GM20000 (cell line): ENCODE measurements at places on chromosomes 12 and 14.

- DNase-seq = no peak
Observed at GRCh38 chr12:48366131-48366530, 15.4 kb upstream of the ZNF641 start.

GRCh38 chr14:88911809-88912208, 87.4 kb downstream of the TTC8 start:
- DNase-seq = no peak

- DNase-seq = peak; percentile 25
Observed at GRCh38 chr12:17992002-17992656, 97.9 kb downstream of the RERGL start.

GRCh38 chr12:30805959-30806358, 51.2 kb upstream of the CAPRIN2 start:
- no peak for DNase-seq

- no peak for DNase-seq
Observed at GRCh38 chr14:104656014-104656714, 33.3 kb upstream of the INF2 start.

DNA sequence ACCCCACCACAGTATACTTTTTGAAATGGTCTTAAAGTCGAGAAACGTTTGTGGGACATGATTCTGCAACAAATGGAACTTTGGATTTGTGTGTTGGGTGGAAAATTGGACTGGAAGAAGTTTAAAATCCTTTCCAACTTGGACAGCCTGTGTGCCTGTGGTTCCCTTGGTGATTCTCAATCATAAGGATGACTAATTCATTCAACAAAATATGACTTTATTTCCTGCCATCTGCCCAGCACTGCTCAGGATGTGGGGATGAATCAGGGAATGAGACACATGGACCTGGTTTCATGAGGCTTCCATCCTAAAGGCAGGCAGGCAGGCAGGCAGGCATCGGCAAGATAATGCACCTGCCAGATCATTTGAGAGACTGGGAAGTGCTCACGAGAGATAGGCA, 57.3 kb upstream of the TMEM132D start:
- no peak for DNase-seq

- peak; percentile 71 for DNase-seq
Observed at GRCh38 chr12:124713436-124714082, 146.1 kb upstream of the NCOR2 start.

DNA sequence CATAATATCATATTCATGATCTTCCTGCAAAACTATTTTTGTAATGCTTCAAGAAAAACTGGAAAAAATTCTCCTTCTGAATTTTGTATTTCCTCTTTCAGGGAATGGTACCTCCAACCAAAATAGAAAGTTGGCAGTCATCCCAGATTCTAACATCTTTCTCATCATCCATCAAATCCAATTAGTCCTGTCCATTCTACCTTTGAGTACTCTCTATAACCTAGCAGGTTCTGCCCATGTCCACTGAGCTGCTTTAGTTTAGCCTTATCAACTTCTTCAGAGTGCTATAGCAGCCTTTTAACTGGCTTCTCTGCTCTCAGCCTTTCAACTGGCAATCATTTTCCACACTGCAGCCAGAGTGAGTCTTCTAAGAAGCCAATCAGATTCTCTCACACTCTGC, 236.2 kb downstream of the AKAP6 start:
- no peak for DNase-seq

GRCh38 chr12:47967461-47968321, 4.3 kb downstream of the TMEM106C start:
- no peak for DNase-seq

- DNase-seq = no peak
Observed at GRCh38 chr12:27937768-27938167, 34.8 kb downstream of the PTHLH start.

GRCh38 chr12:26628234-26628633, 204.8 kb downstream of the ITPR2 start:
- no peak for DNase-seq

DNA sequence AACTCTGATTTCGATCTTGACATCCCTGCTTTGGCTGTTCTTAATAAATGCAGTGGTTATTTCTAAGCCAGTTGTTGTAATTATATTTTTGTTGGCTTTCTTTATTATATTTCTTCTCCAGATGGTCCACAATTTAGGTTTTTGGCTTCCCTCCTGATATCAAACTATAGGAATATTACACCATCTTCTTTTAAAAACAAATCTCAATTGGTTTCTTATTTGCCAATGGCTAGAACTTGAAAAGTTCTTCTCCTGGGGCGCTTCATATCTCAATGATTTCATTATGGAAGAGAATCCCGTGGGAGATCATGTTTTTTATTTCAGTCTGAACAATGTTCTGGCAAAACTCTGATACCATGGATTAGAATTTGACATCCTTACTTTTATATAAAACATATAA, 292.3 kb downstream of the FLRT2 start:
- no peak for DNase-seq

DNA sequence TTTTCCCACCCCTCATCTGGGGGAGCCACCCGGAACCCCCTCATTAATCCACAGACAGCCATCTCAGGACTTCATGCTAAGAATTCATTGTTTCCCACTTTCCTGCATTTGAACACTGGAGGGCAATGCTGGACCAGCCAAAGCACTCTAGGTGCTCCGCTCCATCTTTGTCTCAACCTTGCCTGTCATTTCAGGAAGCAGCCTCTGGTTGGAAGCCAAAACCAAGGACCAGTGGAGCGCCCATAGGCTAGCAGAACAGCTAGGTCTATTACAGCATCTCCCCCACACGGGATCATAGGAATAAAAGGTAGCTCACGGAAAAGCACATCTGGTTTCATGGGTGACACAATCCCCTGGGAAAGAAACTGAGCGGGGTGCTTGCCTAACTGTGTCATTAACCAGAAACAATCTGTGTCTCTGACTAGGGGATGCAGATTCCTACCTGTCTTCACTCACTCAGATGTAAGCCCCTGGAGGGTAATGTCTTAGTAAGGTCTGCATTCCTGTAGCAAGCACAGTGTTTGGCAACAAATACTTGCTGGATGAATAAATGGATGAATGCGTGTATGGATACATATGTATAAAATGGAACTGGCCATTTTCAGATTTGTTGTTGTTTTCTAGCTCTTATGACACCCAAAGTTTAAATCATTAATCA, 197.0 kb downstream of the DAD1 start:
- DNase-seq = peak; percentile 68

- DNase-seq = no peak
Observed at GRCh38 chr12:11824736-11825135, 175.3 kb downstream of the ETV6 start.

- DNase-seq = no peak
Observed at GRCh38 chr12:113066813-113067400, 10.4 kb downstream of the DTX1 start.

DNA sequence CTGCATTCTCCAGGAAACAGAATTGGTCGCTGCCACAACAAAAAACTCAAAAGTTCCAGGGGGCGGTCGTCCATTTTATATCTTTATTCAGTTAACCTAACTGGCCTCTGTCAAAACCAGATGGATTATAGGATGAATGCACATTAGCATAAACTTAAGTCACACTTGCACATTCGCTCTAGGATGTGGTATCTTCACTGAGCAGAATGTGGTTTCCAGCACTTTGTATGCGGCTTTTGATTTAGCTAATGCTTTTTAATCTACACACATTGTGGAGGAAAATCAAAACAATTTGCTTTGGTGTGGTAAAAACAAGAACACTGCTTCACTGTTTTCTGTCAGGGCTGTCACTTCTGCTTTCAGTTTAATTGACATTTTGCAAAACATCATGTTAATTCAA, 4.5 kb downstream of the TAS2R50 start:
- DNase-seq = peak; percentile 4

- DNase-seq = no peak
Observed at GRCh38 chr12:17148706-17149105, 542.7 kb upstream of the LMO3 start.

GRCh38 chr12:120388691-120389481, 19.9 kb upstream of the MSI1 start:
- no peak for DNase-seq

GRCh38 chr14:41606282-41606531, 469 bp upstream of the LRFN5 start:
- DNase-seq = peak; percentile 36

DNA sequence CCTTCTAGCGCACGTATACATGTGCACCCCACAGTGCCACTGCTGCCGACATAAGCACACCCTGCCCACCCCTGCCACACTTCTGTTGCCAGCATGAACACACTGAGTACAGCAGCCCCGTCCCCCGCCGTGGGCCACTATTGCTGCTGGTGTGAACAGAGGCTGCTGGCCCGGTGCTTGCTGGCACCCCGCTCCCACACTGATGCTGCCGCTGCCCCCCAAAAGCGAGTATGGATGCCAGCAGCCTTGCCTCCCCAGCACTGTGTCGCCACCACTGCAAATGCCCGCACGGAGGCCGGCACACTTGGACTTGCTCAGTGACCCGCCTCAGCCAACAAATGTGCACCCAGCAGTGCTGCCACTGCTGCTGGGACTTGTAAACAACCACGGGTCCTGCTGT, 872.4 kb upstream of the ATXN7L3B start:
- no peak for DNase-seq

GRCh38 chr12:20140751-20141150, 227.6 kb upstream of the PDE3A start:
- no peak for DNase-seq

DNA sequence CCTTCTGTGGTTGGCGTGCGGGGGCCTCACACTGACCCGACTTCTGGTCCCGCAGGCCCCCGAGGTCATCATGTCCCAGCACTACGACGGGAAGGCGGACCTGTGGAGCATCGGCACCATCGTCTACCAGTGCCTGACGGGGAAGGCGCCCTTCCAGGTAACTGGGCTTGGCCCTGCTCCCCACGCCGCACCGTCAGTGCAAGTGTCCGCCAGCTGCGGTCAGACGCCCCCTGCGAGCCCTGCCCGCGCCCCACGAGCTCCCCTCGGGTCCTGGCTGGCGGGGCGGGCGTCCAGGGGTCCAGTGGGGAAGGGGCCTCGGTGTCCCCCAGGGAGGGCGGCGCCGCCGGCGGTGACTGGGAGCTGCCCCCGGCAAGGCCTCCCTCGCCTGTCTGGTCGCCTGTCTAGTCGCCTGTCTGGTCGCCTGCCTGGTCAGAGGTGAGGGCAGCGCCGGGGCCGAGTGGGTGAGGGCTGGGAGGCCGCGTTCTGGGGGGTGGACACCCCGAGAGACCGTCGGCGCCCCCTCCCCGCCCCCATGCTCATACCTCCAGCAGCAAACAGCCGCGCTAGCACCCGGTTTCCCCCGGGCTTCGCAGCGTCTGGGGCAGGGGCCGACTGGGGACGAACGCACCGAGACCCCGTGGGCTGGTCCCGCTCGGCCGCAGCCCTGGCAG, 14.8 kb downstream of the ULK1 start:
- no peak for DNase-seq

DNA sequence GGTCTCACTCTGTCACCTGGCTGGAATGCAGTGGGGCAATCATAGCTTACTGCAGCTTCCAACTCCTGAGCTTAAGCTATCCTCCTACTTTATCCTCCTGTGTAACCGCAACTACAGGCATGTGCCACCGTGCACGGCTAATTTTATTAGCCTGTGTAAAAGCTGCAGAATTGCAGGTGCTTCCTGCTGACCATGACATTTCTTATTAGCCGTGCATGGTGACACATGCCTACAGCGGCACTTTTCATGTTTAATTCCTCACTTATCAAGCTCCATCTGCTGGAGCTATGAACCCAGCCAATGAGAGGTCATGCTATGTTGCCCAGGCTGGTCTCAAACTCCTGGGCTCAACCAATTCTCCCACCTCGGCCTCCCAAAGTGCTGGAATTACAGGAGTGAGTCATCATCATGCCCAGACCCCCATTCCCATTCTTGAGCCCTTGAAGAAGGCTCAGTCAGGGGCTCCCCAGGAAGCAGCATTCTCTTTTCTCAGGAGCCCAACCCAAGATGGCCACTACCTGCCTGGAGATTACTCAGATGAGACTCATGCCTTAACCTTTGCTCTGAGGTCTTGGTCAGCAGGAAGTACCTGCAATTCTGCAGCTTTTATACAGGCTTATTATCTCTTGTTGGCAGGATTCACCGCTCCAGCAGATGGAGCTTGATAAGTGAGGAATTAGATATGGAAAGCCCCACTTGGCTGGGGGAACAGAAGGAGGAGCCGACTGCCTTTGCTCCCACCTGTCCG, 503.2 kb downstream of the MED13L start:
- no peak for DNase-seq

GRCh38 chr12:11793921-11794710, 144.6 kb downstream of the ETV6 start:
- no peak for DNase-seq

GRCh38 chr12:109125791-109126190, 9.4 kb downstream of the ACACB start:
- DNase-seq = no peak

DNA sequence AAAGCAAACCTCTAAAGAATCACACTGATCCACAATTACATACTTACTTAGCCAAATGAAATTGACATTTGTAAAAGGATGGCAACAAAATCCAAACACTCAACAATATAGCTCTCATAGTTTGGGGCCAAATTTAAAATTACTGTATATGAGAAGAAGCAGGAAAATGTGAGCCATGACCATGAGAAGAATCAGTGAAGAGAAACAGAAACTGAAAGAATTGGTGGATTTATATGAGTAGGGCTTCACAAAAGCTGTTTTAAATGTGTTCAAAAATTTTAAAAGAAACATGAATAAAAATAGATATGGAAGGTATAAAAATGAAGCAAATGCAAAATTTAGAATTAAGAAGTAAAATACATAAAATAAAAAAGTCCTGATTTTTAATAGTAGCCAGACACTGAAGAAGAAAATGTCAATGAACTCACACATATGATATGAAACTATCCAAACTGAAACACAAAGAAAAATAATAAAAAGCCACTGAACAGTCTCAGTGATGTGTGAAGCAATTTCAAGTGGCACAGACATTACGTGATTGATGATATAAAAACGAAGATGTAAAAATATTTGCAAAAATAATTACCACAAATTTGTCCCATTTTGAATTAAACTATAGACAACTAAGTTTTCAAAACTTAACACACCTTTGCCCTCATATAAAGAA, 87.9 kb upstream of the MDGA2 start:
- no peak for DNase-seq

- DNase-seq = no peak
Observed at GRCh38 chr12:98438656-98439230, 76.6 kb upstream of the TMPO start.

- DNase-seq = no peak
Observed at GRCh38 chr12:2169489-2169888, 116.7 kb downstream of the CACNA1C start.

GRCh38 chr12:66453844-66454243, 151.6 kb downstream of the HELB start:
- peak; percentile 12 for DNase-seq
